ENCODE measurements at places on chromosomes 12 and 14.

- no peak for DNase-seq
These were observed 21.0 kb upstream of the JDP2 start for GRCh38 chr14:75406856-75407255.

DNA sequence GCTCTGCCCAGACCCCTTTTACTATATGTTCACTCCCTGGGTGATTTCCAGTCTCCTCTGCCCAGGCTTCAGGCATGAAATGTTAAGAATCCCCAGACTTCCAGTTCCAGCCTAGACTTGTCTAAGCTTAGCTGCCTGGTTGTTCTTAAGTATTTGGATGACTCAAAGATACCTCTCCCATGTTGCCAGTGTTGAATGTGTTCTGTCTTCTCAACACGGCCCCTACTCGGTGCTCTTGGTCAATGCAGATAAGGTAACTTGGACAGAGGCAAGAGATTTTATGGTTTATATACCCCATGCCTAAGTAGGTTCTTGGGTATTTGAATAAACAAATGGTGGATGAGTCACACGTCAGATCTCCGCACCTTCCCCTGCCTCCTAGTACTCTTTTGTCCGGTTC, 13.6 kb downstream of the PIWIL1 start:
- DNase-seq = no peak

DNA sequence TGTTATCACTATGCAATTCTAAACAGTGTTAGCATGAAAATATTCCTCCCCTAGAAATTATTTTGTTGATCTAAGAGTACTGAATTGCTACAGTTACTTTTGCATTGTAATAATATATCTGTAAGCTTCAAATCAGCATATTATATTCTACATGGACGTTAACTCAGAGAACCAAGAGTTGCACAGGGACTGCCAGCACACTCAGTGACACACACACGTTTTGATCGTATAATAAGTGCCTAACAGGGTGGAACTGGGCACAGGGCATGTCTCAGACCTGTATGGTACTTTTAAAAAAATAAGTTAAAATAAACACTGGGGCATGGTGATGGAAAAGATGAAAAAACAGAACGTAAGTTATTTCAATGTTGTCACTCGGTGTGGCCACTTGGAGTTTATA, 451.6 kb downstream of the RGS6 start:
- DNase-seq = no peak

DNA sequence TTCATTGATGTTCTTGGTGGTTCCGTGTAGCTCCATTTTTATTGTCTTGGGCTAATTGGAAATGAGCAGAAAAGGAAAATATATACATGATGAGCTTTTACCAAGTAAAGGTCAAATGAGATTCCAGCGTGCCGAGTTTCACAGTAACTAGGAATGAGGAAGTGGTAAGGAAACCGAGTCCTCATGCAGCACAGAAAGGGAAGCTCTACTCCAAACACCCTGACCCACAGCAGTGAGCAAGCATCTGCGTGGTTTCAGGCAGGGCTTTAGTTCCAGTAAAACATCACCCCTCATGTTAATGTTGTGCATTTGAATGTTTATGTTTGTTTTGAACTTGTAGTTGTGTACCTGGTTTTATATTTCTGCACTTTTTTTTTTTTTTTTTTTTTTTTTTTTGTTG, 208.0 kb downstream of the SLC41A2 start:
- no peak for DNase-seq

DNA sequence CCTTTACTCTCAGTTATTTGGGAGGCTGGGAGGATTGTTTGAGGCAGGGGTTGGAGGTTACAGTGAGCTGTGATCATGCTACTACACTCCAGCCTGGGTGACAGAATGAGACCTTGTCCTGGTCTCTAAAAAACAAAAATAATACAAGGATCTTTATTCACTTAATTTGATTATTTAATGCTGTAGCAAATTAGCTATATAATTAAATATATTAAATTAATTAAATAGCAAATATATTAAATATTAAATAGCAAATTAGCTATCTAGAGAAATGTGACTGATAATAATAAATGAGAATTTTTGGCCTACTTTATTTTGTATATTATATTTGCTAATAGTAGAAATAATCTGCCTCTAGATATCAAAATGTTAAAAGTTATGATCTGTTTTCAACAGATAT, 298.8 kb upstream of the NAV3 start:
- DNase-seq = no peak

GRCh38 chr12:114952573-114953271, 268.7 kb upstream of the TBX3 start:
- no peak for DNase-seq

GRCh38 chr12:12206776-12207388, 60.0 kb downstream of the LRP6 start:
- no peak for DNase-seq

DNA sequence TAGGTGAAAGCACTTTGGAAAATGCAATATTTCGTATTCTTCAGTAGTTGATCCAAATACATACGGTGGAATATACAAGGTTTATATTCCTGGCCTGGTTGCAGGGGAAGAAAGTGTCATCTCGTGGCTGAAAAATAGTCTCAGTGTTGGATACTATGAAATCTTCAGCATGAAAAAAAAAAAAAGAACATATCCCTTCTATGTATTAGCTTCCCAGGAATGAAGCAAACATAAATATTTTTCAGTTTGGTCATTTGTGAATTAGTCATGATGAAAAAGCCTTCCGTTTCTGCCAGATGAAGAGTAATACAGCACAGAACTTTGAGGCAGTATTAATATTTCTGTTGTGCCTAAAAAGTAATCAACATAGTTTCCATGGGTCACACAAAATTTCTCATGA, 36.7 kb downstream of the FLRT2 start:
- no peak for DNase-seq

- no peak for DNase-seq
These were observed 142.8 kb upstream of the FKBP4 start for GRCh38 chr12:2652011-2652400.

DNA sequence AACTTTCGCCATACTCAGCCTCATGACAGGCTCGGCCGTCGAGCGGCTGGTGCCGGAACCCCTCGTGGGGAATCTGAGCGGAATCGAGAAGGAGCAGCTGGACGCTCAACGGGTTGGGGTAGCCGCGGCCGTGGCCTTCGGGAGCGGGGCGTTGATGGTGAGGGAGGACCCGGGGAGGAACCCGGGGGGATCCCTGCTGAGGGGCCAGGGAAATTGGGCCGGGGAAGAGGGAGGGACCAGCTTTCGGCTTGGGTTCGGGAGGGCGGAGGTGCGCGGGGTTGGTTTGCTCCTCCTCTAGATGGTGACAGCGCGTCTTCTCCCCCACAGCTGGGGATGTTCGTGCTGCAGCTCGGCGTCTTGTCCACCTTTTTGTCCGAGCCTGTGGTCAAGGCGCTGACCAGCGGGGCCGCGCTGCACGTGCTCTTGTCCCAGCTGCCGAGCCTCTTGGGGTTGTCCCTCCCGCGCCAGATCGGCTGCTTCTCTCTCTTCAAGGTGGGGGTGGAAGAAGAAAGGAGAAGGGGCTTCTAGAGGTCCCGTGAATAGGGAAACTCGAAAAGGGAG, 9.8 kb downstream of the ARHGEF25 start:
- no peak for DNase-seq

- DNase-seq = no peak
These were observed 100.7 kb downstream of the APAF1 start for GRCh38 chr12:98745578-98746391.

DNA sequence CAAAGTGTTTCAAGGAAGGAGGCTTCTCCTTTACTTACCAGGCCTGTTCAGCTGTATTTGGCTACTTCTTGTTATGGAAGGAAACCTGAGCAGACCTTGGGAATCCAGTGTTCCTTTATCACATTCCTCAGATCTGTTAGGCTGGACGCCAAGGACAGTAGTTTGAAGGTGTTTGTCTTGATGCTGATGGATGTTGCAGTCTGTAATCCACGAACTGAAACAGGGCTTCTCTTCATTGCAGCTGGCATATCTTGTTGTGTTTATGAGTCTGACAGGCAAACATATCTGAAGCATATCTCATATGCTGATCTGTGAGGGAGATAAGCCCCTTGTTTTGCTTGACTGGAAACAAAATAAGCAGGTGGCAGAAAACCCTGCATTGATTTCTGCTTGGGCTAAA, 904.3 kb downstream of the NRXN3 start:
- DNase-seq = no peak

GRCh38 chr12:108582978-108583770, 14.7 kb downstream of the TMEM119 start:
- no peak for DNase-seq

DNA sequence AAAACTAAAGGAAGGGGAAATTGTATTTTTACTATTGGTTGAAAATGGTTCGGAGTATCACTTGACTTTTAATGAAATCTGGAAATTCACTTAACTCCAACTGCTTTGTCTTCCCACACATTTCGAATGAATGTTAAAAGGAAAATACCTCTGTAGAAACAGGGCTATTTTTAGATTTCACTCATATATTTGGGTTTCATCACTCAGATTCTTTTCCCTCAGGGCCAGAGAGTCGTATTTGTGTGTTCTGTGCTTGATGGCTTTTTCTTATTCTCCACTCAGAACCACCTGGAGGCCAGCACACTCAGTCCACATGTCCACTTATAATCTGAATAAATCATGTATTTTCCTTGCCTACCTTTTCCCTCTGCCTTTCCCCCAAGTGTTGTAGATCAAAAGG, 40.0 kb downstream of the DAAM1 start:
- no peak for DNase-seq

GRCh38 chr12:26848156-26848825, 15.3 kb upstream of the ITPR2 start:
- no peak for DNase-seq

- DNase-seq = no peak
These were observed 67.2 kb downstream of the KDM2B start for GRCh38 chr12:121513464-121514183.

DNA sequence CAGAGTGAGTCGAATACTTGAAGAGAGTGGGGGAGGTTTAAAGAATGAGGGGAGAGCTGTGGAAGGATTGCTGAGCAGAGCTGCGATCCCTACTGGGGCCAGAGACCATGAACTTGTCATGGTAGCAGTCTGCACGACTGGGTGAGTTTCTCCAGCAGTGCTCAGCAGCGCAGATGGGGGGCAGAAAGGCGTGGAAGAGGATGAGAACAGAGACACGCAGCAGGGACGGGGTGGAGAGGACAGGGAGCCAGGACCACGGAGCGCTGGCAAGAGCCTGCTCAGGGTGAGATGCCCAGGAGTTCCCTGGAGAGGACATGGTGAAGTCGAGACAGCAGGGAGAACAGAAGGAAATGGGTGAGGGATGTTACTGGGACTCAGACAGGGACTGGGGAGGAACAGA, 2.1 kb upstream of the AQP6 start:
- no peak for DNase-seq

GRCh38 chr14:51205486-51205885, 34.6 kb upstream of the TMX1 start:
- no peak for DNase-seq

- no peak for DNase-seq
These were observed 5.4 kb upstream of the CCDC177 start for GRCh38 chr14:69580009-69580577.

DNA sequence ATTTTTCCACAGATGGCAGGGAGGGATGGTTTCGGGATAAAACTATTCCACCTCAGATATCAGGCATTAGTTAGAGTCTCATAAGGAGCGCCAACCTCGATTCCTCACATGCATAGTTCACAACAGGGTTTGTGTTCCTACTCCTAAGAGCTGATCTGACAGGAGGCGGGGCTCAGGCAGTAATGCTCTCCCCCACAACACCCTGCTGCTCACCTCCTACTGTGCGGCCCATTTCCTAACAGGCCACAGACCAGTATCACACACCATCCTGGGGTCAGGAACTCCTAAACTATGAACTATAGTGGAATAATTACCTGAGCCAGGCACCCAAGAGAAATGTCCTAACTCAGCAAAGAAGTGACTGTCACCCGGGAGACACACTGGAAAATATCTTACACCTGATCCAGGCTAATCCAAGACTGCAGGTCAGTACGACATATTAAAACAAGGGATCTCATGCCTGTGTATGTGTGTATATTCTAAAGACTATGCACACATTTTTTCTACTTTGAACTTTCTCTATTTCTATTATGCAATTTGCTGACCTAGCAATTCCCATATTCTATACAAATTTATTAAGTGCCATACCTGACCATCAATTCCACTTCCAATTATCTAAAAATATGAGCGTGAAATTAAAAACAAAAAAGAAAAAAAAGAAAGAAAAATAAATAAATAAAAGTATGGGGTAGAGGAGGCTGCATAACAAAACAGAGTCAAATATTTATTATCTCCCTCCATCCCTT, 4.7 kb downstream of the NAA25 start:
- no peak for DNase-seq

DNA sequence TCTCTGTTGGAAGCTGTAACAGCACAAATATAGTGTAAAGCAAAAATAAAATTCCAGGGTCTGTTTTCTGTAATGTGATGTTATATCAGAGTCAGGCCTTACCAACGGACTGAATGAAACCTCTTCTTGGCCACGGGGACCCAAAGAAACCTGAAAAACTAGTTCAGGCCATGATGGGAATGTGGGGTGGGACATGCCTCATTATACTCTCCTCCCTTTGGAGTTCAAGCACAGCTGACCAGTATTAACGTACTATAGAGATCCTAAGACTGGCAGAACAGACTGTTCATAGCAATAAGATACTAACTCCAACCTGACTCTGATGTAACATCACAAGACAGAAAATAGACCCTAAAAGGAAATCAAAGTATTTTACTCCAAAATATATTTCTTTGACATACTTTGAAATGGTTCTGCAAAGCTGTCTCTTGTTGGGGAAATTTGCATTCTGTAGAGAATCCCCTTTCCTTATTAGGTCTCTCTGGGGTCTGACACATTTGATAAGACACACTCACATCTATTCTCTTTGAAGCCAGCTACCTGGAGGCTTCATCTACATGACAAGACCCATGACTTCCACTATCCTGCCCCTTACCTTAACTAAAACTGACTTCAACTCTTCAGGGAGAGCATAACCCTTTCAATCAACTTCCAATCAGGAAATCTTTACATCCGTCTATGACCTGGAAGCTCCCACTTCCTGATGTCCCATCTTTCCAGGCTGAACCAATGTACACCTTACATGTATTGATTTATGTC, 444.6 kb downstream of the SOX5 start:
- no peak for DNase-seq

- DNase-seq = no peak
These were observed 47.4 kb downstream of the AVPR1A start for GRCh38 chr12:63103494-63104131.

- DNase-seq = no peak
These were observed 316.0 kb downstream of the CCDC91 start for GRCh38 chr12:28506271-28506670.

GRCh38 chr14:104132981-104133380, 5.4 kb upstream of the KIF26A start:
- DNase-seq = no peak

GRCh38 chr12:45338272-45338671, 122.4 kb downstream of the ANO6 start:
- DNase-seq = no peak

DNA sequence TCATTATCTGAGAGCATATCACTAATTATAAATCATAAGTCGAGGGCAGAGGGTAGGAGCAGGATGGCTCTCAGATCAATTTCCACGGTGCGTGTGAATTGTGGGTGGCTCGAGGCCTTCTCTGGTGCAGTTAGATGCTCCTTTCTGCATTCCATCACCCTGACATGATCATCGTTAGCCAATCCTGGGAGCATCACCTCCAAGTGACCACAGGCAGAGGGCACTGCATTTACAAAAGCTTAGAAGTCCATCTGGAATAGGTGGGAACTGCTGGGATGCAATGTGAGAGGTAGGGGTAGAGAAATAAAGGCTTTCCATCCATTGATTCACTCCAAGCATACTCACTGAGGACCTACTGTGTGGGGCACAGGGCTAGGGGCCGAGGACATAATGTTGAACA, 538.2 kb upstream of the TBX3 start:
- DNase-seq = no peak

GRCh38 chr14:70926235-70926830, 19.1 kb downstream of the PCNX1 start:
- DNase-seq = no peak

Data from occipital lobe (tissue), 3 donors.